Suppressor macrophage treated with lipopolysaccharide for 4 hours (primary cell): ENCODE measurements at places on chromosomes 5 and 9.

DNA sequence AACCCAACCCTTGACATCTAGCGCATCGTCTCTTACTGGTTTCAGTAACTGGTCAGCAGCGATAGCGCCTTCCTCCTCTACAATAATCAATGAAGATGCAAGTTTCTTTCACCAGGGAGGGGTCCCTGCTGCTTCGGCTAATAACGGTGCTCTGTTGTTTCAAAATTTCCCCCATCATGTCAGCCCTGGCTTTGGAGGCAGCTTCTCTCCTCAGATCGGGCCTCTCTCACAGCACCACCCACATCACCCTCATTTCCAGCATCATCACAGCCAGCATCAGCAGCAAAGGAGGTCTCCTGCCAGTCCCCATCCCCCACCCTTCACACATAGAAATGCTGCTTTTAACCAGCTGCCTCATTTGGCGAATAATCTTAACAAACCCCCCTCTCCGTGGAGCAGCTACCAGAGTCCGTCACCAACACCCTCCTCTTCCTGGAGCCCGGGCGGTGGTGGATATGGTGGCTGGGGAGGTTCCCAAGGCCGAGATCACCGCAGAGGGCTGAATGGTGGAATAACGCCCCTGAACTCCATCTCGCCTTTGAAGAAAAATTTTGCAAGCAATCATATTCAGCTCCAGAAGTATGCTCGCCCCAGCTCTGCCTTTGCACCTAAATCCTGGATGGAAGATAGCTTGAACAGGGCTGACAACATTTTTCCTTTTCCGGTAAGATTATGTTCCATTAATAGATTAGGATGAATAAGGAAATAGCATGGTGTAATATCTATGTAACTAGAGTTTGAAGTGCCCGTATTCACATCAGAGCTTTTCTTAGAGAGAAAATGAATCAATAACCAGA, 2.2 kb downstream of the CPEB4 start:
- DNase-seq: no peak

GRCh38 chr9:20357037-20357432, 265.3 kb downstream of the MLLT3 start:
- no peak for DNase-seq

DNA sequence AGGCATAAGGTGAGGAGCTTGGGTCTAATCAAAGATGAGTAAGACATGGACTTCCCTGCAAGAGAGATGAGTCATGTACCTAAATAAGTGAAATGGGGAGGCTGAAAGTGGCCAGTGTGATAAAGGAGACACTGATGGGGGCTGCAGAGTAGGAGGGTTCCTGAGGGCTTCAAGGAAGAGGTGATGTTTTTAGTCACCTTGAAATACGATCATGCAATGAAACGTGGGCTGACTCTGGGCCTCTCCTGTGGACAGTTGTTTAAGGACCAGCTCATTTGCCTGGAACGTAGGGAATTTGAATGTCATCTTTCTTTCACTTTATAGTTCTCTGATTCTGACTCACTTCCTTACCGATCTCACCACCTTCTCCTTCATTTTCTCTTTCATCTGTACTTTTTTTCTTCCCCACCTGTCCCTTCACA, 49.6 kb upstream of the CPLX2 start:
- DNase-seq: no peak

DNA sequence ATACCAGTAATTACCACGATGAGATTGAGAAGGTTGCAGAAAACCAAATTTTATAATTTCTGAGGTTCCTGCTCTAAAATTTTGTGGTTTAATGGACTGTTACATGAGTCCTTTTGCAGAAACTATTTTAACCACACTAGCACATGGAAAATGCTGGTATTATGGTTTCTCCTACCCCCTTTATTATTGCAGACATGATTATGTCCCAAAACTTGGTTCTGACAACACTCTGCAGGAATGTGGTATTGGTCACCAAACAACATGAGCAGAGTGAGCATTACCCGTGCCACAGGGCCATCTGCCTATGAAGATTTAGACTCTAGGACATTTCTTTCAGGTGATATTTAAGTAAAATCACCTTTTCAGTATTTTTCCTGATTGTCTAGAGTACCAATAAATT, 2.8 kb upstream of the ECM2 start:
- DNase-seq: no peak

- no peak for DNase-seq
Measured at GRCh38 chr5:4905674-4906520, 234.2 kb upstream of the ADAMTS16 start.

- no peak for DNase-seq
Measured at GRCh38 chr5:96736937-96737336, 70.8 kb downstream of the ERAP1 start.

DNA sequence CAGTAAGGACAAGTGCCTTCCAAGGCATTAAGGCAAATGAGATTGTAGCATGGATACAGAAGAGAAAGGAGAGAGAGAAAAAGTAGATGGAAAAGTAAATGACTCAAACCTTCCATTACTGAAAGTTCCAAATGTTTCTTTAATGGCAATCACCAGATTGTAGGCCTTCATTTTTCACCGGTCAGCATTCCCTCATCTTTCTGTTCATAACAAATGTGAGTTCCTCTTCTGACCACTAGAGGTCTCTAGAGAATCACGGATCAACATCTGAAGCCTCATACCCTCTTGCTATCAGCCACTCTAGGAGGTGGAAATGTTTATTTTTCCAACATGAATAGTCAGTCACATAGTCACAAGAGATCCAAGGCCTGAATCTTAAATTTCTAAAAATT, 73.6 kb upstream of the RPS23 start:
- peak; percentile 67 for DNase-seq

DNA sequence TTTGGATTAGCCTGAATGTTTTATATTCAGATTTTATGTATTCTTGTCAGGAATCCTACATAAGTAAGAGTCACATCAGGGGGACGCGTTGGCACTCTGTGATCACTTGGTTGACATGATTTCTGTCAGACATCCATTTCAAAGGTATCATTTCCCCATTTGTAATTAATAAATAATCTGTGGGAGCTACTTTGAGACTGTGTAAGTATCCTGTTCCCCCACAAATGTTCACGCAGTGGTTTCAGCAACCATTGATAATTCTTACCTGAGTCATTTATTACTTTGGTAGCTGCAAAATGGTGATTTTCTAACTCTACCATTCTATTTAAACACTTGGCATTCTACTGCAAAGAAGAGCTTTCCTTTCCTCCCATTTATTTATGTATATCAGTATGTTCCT, 56.9 kb upstream of the TBC1D2 start:
- no peak for DNase-seq

GRCh38 chr5:104177651-104178050, 615.1 kb upstream of the NUDT12 start:
- no peak for DNase-seq

- DNase-seq: peak; percentile 8
Measured at GRCh38 chr9:112544477-112544876, 57.9 kb downstream of the KIAA1958 start.

GRCh38 chr5:83066548-83067110, 10.6 kb downstream of the TMEM167A start:
- DNase-seq: no peak

- no peak for DNase-seq
Measured at GRCh38 chr5:135654761-135655467, 76.1 kb upstream of the CXCL14 start.

DNA sequence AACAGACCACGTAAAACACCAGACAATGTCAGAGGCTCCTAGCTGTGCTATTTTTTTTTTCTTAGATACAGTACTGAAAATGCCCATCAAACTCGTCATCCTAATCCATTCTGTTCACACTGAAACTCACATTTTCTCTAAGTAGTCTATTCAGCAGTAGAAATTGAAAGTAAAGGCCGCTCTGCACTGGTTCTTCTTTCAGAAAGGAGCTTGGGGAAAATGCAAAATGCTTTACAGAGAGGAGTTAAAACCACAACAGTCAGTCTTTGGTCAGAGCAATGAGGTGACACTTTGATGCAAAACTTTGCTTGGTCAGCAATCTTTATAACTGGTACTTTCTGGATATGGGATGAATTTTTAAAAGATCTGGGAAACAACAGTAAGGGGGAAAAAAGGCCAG, 43.8 kb upstream of the SUSD1 start:
- peak; percentile 57 for DNase-seq

GRCh38 chr5:33837301-33837700, 54.5 kb downstream of the ADAMTS12 start:
- no peak for DNase-seq

GRCh38 chr9:81132318-81132717, 557.0 kb downstream of the TLE1 start:
- no peak for DNase-seq

GRCh38 chr5:179955630-179956029, 47.9 kb upstream of the TBC1D9B start:
- DNase-seq: peak; percentile 35

DNA sequence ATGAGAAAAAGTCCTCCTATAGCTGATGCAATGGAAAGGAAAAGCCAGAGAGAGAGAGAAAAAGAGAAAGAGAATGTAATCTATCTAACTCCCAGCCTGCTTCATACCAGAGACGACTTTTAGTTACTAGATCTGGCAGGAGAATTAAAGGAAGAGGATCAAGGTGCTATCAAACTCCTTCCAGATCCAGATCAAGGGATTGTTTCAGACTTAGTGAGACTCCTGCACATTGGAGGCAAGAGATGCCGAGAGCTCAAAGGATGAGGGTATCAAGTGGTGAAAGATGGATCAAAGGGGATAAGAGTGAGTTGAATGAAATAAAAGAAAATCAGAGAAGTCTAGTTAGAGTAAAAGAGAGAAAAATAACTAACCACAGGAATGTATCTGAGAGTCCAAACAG, 478.6 kb downstream of the KIF4B start:
- DNase-seq: no peak

GRCh38 chr9:96177005-96177718, 124.8 kb downstream of the HSD17B3 start:
- no peak for DNase-seq

DNA sequence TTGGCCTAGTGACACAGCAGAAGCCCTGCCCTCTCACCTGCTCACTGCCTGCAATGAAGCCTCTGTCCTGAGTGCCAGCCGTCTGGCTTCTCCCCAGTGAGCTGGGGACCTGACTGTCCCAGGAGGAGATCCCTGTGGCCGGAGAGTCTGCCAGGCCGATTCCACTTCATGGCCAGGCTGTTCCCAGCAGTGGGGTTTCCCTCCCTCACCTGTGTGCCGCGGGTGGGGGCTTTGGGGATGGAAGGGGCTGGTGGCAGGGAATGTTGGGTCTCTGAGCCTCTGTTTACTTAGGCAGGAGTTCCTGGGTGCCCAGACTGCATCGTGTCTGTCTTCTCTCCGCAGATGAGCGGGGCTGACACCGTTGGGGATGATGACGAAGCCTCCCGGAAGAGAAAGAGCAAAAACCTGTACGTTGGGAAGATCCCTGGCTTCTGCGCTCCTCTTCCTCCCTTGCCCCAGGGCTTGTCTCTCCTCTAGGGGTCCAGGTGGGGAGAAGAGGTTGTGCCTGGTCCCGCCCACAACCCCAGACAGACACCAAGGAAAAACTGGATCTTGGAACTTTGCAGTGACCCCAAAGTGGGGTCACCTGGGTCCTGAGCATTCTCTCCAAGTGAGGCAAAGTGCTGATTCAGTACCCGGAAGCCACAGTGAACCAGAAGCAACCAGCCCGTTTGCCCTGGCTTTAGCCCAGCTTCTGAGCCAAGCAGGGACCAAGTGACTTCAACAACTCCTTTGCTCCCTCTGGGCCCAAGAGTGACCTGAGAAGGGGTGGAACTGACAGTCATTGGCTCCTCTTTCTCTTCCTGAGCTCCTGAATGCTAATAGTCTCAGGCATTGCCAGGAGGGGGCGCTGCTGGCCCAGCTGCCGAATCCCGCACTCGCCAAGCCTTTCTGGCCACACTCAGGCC, 127.7 kb downstream of the RGS3 start:
- DNase-seq: peak; percentile 87

DNA sequence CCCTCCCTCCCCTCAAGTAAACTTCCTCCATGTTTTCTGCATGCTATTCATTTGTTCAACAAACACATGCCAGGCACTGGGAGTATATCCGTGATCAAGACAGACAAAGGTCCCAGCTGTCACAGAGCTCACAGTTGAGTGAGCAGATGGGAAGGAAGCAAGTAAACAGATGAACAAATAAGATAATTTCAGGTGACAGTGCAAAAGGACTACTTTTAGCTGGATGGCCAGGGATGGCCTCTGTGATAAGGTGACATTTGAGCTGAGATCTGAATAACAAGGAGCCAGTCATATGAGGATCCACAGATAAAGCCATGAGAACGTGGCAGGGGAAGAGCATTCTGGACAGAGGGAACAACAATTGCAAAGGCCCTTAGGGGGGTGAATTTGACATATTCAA, 121.7 kb upstream of the RAD23B start:
- DNase-seq: no peak

GRCh38 chr9:14515049-14515448, 178.2 kb downstream of the ZDHHC21 start:
- DNase-seq: no peak

GRCh38 chr9:137095664-137096517, 9.1 kb downstream of the MAN1B1 start:
- no peak for DNase-seq

GRCh38 chr9:17082343-17083064, 52.3 kb upstream of the CNTLN start:
- no peak for DNase-seq

DNA sequence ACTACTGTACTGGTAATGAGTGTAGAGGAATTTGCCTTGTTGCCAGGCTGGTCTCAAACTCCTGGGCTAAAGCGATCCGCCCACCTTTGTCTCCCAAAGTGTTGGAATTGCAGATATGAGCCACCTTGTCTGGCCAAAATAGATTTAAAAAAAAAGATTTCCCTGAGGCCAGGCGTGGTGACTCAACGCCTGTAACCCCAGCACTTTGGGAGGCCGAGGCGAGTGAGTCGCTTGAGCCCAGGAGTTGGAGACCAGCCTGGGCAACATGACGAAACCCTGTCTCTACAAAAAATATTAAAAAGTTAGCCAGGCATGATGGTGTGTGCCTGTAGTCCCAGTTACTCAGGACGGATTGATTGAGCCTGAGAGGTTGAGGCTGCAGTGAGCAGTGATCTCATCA, 62.5 kb downstream of the IPO11 start:
- no peak for DNase-seq

- DNase-seq: no peak
Measured at GRCh38 chr5:119335261-119335677, 20.6 kb upstream of the TNFAIP8 start.

DNA sequence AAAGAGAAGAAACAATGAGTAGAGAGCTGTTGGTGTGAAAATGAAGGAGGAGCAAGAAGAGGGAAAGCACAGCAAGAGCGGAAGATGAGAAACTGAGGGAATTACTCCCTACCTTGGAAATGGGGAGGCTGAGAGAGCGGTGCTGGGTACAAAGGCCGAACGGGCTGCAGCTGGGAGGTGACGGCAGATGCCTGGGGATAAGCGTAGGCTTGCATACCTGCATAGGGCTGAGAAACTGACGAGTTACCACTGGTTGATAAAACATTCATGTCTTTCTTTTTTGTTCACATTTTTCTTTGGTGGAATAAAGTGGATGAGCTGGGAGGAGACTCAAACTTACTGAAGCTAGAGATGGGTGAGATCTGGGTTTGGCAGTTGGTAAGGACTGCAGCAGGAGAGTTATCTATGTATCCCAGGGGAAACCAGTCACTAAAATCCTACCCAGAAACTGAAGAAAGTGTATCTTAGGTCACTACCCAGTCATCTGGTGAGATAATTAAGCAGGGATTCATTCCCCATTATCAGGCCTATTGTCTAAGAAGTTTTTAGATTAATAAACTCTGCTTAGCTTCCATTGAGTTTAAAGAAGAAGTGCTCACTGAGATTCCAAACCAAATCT, 34.8 kb downstream of the FKBP15 start:
- DNase-seq: no peak
